Fibroblast of lung (primary cell): ENCODE measurements at places on chromosomes 11 and 22. TPM values are rescaled to one million over a fixed set of nuclear protein-coding genes. Genes with fewer than 3 reads are reported as not detected.

Gene MB
- not detected in 2 replicates for total RNA-seq

DNA sequence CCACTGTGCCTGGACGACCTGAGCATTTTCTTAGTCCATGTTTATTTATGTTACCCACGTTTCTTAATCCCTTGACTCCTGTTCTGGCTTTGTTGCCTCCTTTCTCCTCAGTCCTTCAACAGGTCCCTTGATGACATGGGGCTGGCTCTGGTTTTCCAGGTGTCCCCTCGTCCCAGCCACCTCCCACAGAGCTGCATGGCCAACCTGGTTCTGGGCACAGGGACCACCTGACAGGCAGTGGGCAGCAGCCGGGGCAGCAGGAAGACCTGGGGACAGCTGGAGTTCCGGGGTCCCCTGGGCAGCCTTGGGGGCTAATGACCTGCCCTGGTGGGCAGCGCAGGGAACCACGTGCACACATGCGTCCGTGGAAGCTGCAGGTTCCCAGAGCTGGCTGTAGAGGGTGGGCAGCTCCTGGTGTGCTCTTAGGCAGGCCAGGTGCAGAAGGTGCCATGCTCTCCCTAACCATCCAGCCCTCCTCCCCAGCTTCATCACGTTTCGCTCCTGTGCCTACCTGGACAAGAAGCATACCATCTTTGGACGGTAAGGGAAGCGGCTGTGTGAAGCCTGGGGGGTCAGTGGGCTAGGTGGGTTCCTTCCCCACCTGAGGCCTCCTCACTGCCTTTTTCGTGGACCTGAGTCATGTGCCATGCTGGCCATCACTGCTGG, 27.7 kb downstream of the PPIL2 start:
- H3K4me1 ChIP-seq, result peaks cover 6% of the 10 kb centered on the region
- DNase-seq, result no peak
- no peak overlapping the region for H3K4me3 ChIP-seq
- H3K36me3 ChIP-seq, result peaks cover 23% of the 10 kb centered on the region
- H3K27ac ChIP-seq, result no peak overlapping the region
- H3K27me3 ChIP-seq, result no peaks in the 10 kb centered on the region

DNA sequence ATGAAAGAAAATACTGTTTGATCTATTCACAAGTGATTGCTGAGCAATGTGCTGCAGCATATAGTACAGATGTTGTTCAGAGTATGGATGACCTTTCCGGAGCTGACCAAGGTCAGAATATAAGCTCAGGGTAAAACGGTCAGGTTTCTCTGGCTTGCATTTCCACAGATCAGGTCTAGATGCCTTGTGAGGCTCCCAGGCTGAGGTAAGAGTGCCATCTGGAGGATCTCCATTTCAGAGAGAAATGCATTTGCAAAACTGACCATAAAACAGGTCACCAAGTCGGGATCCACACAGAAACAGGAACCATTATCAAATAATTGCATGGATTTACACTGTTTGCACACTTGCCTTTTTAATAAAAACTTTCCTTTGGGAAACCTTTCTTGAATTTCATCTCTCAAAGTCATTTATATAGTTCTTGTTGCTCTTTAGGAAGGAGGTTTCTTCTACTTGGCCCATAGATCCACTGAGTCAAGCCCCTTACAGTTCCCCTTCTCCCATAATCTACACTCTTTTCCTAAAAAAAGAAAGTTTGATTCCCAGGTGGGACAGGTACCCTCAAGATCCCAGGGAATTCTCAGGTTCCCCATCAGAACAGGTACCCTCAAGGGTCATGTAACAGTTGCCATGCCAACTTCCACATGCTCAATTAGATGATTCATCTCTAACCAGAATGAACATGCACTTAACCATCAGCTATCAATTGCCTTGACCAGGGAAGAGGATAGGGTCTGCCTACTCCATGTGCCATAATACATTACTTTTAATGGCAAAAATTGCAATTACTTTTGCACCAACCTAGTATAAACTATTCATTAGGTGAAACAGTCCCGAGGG, 25.0 kb upstream of the TMPRSS5 start:
- H3K36me3 ChIP-seq, result no peaks in the 10 kb centered on the region
- H3K4me1 ChIP-seq, result no peaks in the 10 kb centered on the region
- DNase-seq, result peak; percentile 62
- H3K27me3 ChIP-seq, result no peaks in the 10 kb centered on the region
- H3K4me3 ChIP-seq, result no peak overlapping the region

DNA sequence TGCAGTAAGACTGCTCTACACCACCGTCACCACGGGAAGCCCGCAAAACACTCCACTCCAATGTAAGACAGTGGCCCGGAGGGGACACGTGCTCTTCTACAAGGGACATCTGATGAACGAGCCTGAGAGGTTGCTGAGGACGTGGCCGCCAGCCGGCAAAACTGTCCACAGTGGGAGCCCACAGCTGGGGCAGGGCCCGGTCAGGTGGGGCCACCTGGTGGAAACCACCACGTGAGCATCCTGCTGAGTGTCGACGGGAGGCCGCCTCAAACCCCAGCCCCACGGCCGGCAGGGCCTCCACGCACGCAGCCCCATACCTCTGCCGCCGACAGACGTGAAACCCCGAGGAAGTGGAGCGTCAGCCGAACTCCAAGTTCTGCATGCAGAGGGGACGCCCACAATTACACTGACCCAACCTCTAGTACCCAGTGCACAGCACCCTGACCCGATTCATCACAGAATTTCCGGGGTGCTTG, 42.6 kb downstream of the BRD1 start:
- H3K36me3 ChIP-seq, result peaks cover 14% of the 10 kb centered on the region
- no peak overlapping the region for H3K4me3 ChIP-seq
- no peaks in the 10 kb centered on the region for H3K27me3 ChIP-seq
- H3K27ac ChIP-seq, result no peak overlapping the region
- no peak for DNase-seq

Gene GGTLC3
- not detected in 2 replicates for total RNA-seq

DNA sequence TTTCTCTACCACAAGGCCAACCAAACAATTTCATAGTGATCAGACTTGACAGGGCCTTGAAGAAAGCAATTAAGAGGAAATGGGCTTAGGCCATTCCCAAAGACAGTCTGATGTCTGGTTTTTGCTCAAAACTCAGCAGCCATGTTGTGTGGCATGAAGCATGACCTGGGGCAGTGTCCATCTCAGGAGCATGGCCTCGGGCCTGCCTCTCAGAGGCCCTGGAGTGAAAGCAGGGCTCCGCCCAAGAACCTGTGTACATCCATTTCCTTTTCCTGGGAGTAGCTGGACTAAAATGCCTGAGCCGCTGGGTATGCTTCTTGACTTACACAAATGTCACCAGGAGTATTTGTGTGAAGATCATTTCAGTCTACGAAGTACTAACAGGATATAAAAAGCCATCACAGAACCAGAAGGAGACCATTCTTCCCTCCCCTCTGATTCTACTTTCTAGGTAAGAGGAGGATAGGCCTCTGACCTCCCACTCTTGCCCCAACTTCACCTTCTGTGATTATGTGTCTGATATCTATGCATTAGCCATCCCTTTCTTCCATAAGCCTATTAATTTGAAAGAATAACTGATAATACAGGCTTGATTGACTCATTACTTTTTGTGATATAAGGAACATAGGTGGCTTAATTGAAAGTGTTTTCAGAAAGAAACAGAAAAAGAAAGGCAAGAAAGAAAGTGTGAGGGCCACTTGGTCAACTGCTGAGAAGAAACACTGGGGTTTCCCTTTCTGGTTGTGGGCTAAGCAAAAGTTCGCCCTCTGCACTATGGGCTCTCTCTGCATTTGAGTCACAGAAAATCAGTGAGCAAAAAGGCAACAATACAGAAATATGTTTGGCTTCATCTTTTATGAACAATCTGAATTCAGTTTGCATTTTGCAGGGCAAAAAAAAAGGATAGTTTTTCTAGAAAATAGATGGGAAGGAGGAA, 188.6 kb upstream of the MTMR2 start:
- peaks cover 6% of the 10 kb centered on the region for H3K4me1 ChIP-seq
- H3K27ac ChIP-seq, result peak overlapping the region; percentile 29
- no peaks in the 10 kb centered on the region for H3K27me3 ChIP-seq
- DNase-seq, result peak; percentile 36

Gene TRIM48
- total RNA-seq, result not detected in 2 replicates

Gene CALCA
- total RNA-seq, result not detected in 2 replicates

DNA sequence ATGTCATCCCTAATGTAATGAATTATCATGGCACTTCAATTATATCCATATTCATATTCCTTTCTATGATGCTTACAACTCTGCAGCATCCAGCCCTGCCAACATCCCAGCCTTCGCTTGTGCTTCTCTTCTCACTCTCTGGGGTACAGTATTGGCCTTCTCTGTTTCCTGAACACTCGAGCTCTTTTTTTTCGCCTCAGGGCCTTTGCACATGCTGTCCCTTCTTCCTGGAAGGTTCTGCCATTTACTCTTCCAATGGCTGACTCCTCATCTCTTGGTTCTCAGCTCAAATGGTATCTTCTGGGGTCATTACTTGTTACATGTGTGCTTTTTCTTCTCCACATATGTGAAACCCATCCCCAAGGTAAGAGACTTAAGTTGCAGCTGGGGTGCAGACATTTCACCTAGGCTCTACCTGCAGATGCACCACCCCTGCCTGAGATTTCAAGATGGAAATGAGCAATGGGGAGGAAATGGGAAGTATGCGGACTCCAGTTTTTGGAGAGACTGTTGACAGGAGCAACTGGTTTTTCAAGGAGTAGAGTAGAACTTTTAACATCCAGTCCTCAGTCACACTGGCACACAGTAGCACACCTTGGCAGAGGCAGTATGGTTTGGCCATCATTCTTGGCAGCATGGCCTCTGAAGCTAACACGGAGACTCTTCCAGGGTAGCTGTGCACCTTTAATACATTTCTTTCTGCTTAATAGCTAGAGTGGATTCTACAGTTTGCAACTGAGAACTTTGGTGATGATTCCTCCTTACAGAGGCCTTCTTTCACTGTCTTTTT, 42.4 kb upstream of the DMC1 start:
- no peaks in the 10 kb centered on the region for H3K27me3 ChIP-seq
- DNase-seq, result no peak
- H3K27ac ChIP-seq, result no peak overlapping the region

DNA sequence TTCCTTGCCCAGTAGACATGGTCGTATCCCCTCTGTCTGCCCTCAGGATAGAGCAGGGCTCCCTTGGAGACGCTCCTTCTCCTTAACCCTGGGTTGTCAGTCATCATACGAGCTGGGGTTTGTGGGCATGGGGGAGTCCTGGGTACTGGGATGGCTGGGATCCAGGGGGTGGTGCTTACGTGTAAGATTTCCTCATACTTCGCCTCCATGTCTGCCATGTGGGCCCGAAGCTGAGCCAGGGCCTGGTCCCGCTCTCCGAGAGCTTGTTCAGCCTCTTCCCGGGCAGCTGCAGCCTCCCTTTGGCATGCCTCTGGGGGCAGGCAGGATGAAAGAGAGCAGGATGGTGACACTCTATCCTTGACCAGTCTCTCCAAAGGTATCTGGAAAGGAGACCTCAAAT, 5.3 kb downstream of the NHERF4 start:
- no peaks in the 10 kb centered on the region for H3K36me3 ChIP-seq
- no peak overlapping the region for H3K27ac ChIP-seq
- no peak overlapping the region for H3K4me3 ChIP-seq
- DNase-seq, result no peak
- H3K27me3 ChIP-seq, result peaks cover 16% of the 10 kb centered on the region

GRCh38 chr22:48241658-48242057, 1479.2 kb downstream of the TBC1D22A start:
- DNase-seq, result no peak
- no peak overlapping the region for H3K4me3 ChIP-seq
- H3K27ac ChIP-seq, result no peak overlapping the region
- H3K36me3 ChIP-seq, result no peaks in the 10 kb centered on the region

- no peaks in the 10 kb centered on the region for H3K27me3 ChIP-seq
- H3K4me1 ChIP-seq, result no peaks in the 10 kb centered on the region
- no peak overlapping the region for H3K27ac ChIP-seq
- H3K4me3 ChIP-seq, result no peak overlapping the region
- DNase-seq, result no peak
Measured at GRCh38 chr11:75644370-75644769, 24.5 kb downstream of the MAP6 start.

DNA sequence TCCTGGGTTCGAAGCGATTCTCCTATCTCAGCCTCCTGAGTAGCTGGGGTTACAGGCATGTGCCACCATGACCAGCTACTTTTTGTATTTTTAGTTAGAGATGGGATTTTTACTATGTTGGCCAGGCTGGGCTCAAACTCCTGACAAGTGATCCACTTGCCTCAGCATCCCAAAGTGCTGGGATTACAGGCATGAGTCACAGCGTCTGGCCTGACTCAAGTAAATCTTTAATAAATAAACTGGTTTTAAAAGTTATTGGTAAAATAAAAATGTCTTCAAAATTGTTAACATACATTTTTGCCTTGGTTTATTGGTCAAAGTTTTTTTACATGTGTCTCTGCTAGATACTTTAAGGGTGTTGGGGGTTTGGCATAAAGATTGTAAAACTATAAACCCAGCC, 7.3 kb upstream of the PES1 start:
- H3K36me3 ChIP-seq, result no peaks in the 10 kb centered on the region
- H3K4me3 ChIP-seq, result no peak overlapping the region
- DNase-seq, result no peak
- H3K27me3 ChIP-seq, result no peaks in the 10 kb centered on the region
- no peaks in the 10 kb centered on the region for H3K4me1 ChIP-seq
- no peak overlapping the region for H3K27ac ChIP-seq

DNA sequence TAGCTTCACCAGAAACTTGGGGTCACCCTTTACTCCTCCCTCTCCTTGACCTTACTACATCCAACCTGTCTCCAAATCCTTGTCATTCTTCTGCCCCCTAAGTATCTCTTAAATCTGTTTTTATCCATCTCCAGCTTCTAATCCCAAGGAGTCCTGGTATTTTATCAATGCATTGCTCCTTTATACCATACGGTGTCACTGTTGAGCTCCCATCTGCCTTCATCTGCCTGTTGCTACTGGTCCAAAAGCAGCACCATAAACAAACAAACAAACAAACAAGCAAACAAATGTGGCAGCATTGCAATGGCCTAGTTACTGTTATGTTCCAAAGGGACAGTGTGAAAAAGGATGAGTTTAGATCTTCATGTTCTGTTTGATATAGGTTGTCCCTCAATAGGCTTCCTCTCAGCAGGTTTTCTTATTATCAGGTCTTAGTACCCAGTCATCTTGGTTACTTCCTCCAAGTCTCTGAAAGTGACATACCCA, 34.2 kb downstream of the DNHD1 start:
- H3K4me1 ChIP-seq, result no peaks in the 10 kb centered on the region
- H3K27me3 ChIP-seq, result no peaks in the 10 kb centered on the region
- H3K27ac ChIP-seq, result no peak overlapping the region

GRCh38 chr22:27614006-27614649, 187.4 kb downstream of the MN1 start:
- H3K4me3 ChIP-seq, result no peak overlapping the region
- peak; percentile 11 for DNase-seq
- no peaks in the 10 kb centered on the region for H3K36me3 ChIP-seq
- no peaks in the 10 kb centered on the region for H3K4me1 ChIP-seq

GRCh38 chr11:35485656-35486322, 39.6 kb downstream of the PAMR1 start:
- H3K27ac ChIP-seq, result no peak overlapping the region
- H3K4me1 ChIP-seq, result peaks cover 18% of the 10 kb centered on the region
- no peaks in the 10 kb centered on the region for H3K36me3 ChIP-seq
- H3K4me3 ChIP-seq, result no peak overlapping the region
- no peaks in the 10 kb centered on the region for H3K27me3 ChIP-seq

Gene IGLL5
- total RNA-seq, result not detected in 2 replicates

- peak; percentile 91 for DNase-seq
- peaks cover 2% of the 10 kb centered on the region for H3K4me1 ChIP-seq
- H3K4me3 ChIP-seq, result peak overlapping the region; percentile 93
- H3K27ac ChIP-seq, result peak overlapping the region; percentile 100
- H3K36me3 ChIP-seq, result peaks cover 17% of the 10 kb centered on the region
Measured at GRCh38 chr11:61791737-61792309, 576 bp downstream of the TMEM258 start.

GRCh38 chr11:34558211-34558610, 44.6 kb upstream of the ELF5 start:
- H3K36me3 ChIP-seq, result no peaks in the 10 kb centered on the region
- H3K4me1 ChIP-seq, result no peaks in the 10 kb centered on the region
- H3K27ac ChIP-seq, result no peak overlapping the region
- H3K4me3 ChIP-seq, result no peak overlapping the region
- peaks cover 8% of the 10 kb centered on the region for H3K27me3 ChIP-seq
